Chondrocyte (in vitro differentiated cells): ENCODE measurements at places on chromosomes 5 and 9.

DNA sequence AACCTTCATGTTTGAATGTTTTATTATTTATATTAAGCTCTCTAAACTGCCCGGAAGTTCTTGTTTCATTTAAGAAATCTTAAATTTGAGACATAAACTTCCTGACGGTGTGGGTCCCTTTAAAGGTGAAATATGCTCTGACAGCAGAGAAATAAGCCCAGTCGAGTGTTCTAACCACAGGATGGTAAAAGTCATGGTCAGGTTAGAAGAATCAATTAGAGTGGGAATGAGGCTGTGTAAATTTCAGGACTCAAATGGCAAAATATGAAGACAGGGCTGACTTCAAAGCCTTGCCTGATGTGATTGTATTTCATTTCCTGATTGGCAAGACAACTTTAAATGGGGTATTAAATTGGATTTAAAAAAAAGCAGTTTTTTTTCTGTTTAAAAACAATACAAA, 432.9 kb upstream of the BRINP1 start:
- no peak for DNase-seq

DNA sequence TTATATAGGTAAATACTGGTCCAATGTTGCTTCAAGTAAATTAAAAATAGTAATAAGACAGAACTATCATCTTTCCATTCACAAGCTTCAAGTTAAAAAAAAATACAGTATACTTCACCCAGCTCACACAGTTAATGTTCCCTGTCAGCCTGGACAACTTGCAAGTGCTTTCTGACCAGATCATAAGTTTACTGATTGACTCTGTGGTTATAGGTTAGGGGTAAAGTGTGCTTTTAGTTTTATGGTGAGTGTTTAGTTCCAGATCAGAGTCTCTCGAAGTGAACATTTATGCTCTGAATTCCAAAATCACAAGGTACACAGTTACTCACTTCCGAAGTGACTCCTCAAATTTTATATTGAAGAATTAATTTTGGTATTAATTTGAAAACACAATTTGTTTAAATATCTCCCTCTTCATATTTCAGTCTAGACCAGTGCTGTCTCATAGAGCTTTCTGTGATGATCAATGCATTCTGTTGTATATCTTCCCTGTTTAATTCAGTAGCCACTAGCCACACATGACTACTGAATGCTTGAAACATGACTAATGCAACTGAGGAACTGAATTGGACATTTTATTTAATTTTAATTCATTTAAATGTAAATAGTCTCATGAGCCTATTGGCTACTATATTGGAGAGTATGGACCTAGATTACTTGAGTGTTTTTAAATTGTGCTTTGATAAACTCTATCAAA, 90.7 kb downstream of the MEF2C start:
- no peak for DNase-seq

GRCh38 chr5:109964136-109964535, 274.4 kb downstream of the MAN2A1 start:
- DNase-seq: no peak

- no peak for DNase-seq
These were observed 125.8 kb downstream of the EFNA5 start for GRCh38 chr5:107544967-107545366.

- DNase-seq: no peak
These were observed 108.9 kb upstream of the LHFPL2 start for GRCh38 chr5:78757269-78758053.

- DNase-seq: no peak
These were observed 20.5 kb downstream of the SEMA4D start for GRCh38 chr9:89477384-89477783.

- no peak for DNase-seq
These were observed 173.4 kb upstream of the NR3C1 start for GRCh38 chr5:143576711-143577484.

DNA sequence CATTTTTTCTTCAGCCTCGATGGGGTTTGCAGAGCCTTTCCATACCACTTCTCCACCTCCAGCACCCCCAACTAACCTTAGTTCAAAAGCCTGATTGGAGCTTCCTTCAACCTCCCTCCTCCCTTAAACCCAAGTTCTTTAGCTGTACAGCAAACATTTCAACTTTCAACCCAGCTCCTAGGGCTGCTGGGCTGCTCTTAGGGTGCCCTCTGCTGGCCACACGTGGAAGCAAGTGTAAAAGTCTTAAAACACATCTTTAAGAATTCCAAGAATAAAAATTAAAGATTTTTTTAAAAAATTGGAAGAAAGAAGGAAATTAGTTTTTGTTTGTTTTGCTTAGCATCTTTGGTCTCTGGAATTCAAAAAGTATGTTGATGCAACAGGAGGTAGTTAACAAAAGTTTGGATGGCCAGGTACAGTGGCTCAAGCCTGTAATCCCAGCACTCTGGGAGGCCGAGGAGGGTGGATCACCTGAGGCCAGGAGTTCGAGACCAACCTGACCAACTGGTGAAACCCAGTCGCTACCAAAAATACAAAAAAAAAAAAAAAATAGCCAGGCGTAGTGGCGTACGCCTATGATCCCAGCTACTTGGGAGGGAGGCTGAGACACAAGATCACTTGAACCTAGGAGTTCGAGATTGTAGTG, 15.5 kb upstream of the HSD17B3 start:
- no peak for DNase-seq

DNA sequence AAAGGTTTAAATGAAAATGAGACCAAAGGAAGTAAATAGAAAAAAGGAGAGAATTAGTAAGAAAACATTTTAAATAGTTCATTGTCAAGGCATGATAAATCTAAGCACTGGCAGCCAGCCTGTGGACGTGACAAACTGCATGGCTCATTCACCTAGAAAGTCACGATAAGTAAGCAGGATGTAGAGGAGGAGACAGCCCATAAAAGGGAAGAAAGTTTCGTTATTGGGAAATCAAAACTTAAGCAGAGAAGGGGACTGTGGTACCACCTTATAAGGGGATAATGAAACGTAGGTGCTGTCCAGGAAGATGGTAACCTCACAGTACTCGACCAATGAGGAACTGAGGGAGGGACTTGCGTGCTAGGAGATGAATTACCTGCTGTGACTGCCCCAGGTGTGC, 494.5 kb upstream of the GRAMD2B start:
- no peak for DNase-seq

DNA sequence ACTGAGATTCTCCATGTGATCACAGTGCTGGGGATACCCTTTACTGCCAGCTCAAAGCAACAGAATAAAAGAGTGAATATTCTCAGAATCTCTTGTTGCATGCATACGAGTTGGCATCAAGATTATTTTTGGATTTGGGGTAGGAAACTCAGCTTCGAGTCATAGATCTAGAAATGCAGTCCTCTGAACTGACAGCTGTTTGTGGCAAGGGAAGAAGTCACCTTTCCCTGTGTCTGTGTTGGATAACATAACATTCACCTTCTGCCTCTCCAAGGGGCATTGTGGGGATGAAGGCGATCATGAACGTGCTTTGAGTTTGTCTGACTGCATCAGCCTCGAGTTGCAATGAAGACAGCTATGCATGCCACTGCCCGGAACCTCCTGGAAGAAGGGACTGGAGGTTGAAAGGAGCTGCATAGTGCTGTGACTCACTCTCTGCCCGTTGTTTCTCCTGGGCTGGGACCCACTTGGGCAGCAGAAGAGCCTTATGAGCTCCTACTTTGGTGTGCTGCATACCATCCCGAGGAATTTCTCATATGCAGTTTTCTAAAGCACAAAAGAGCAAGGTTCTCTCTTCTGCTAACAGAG, 231.7 kb downstream of the ARHGAP26 start:
- DNase-seq: no peak

- DNase-seq: no peak
These were observed 107.7 kb downstream of the GOLPH3 start for GRCh38 chr5:32066448-32066847.

GRCh38 chr9:114271556-114272510, 51.1 kb upstream of the ORM1 start:
- DNase-seq: peak; percentile 90

DNA sequence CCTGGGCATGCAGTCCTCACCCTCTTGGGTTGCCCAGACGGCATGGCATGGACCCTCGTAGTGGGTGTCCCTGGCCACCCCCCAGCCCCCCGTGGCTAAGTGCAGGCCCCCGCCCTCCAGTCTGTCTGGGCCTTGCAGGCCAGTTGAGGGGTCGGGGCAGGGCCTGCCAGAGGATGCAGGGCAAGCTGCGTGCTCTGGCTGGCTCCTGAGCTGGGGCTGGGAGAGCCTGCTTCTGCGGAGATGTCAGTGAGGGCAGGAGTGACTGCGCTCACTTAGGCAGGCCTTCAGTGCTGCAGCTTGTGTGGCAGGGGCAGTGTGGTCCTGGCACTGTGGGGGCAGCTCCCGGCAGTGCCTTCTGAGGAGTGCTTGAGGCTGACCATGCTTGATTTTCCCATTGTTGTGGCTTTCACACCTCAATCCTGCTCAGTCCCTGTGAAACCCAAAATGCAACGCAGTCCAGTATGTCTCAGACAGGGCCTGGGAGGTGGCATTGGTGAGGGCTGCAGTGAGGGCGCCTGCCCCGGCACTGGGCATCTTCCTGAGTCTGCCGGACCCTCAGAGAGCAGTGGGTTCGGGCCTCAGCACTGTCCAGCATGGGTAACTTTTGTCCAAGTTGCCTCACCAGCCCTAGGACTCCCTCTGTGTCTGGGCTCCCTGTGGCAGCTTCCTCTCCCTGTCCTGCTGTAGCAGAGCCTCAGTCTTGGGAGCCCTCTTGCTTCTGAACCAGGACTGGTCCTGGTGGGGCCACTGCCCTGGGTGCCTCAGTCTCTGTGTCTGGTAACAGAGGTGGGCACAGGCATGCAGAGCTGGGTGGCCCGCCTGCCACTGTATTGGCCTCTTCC, 93.0 kb downstream of the PHF2 start:
- peak; percentile 71 for DNase-seq
